ENCODE measurements at places on chromosomes 12 and 14. TPM values are rescaled to one million over a fixed set of nuclear protein-coding genes. Genes with fewer than 3 reads are reported as not detected.
A peak's percentile ranks its signal among the peaks of the same experiment; 100 is the strongest.

The TSPAN9 gene
- total RNA-seq: 114 TPM

DNA sequence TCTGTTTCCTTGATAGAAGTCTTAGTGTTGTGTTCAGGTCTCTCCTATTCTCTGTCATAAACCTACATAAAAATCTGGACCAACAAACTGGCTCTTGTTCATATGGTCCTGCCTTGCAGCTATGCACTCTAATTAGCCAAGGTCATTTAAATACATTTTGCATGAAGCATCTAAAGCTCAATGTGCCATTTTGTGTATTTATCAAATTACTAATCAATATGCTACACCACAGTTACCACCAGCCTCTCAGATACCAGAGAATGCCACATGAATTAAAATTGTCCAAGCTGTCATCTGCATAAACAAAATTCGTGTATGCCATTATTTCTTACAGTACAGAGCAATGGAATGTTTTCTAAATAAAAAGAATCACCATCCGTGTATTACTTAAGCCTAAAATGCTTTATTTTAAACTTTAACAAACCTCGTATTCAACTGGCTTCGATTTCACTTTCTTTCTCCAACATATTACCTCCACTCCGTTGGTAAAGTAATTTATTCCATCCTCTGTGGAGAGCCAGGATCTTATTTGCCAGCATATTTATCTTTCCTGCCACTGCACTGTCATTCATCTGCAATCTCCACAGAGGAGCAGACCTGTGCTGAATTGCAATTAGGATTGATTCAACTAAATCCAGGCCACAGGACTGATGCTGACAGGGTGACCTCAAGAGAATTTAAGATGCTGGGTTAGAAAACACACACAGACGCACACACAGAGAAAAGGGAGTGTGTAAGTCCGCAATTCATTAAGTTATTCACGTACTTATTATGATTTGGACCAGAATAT lies 284.1 kb upstream of the FOXG1 start:
- H3K36me3 ChIP-seq: no peaks in the 10 kb centered on the region
- H3K4me1 ChIP-seq: no peaks in the 10 kb centered on the region
- no peak overlapping the region for H3K4me3 ChIP-seq
- DNase-seq: no peak
- H3K27me3 ChIP-seq: peaks cover 13% of the 10 kb centered on the region
- H3K27ac ChIP-seq: no peak overlapping the region

The CIPC gene
- 12.4 TPM for total RNA-seq

The POTEM gene
- not detected for total RNA-seq

- no peak overlapping the region for H3K27ac ChIP-seq
- peaks cover 2% of the 10 kb centered on the region for H3K36me3 ChIP-seq
- H3K4me3 ChIP-seq: no peak overlapping the region
- no peaks in the 10 kb centered on the region for H3K27me3 ChIP-seq
- DNase-seq: no peak
Observed at GRCh38 chr12:122849352-122850047, 14.2 kb downstream of the HIP1R start.

GRCh38 chr12:94507455-94507854 lies 47.8 kb upstream of the CEP83 start:
- H3K4me3 ChIP-seq: no peak overlapping the region
- H3K4me1 ChIP-seq: no peaks in the 10 kb centered on the region
- DNase-seq: no peak

The C1R gene
- 35.1 TPM for total RNA-seq

The LAG3 gene
- total RNA-seq: 1.1 TPM

DNA sequence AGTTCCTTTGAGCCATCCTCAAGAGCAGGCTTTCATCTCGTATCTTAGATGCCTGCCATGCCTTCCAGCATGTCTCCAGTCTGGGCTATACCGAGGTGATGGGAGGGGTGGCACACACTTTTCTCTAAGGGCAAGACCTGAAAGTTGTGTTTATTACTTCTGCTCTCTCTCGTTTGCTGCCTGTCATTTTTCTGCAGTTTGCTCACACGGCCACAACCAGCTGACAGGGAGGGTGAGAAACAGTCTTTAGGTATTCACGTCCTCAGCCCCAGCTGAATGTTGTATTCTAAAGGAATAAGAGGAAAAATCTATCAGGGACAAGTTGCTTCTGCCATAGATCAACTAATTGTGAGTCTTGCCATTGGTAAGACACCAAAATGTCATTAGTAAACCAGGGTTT lies 88.0 kb downstream of the TMTC2 start:
- peak overlapping the region; percentile 69 for H3K27ac ChIP-seq
- no peak for DNase-seq
- no peak overlapping the region for H3K4me3 ChIP-seq
- peaks cover 12% of the 10 kb centered on the region for H3K4me1 ChIP-seq
- peaks cover 3% of the 10 kb centered on the region for H3K36me3 ChIP-seq
- no peaks in the 10 kb centered on the region for H3K27me3 ChIP-seq

DNA sequence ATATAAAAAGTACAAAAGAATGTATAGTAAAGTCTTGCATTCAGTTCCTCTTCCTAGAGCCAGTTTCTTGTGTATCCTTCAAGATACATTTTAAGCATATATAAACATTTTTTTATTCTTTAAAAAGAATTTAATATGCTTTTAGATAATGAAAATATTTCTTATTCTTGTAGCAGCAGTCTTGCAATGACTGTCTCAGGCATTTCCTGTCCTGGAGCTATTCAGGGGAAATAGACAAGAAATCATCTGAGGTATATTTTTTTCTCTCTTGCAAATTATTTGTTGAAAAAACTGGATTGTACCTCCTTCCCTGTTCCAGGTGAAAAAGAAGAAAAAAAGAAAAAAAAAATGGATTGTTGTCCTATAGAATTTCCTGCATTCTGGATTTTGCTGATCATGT lies 17.0 kb upstream of the ERBB3 start:
- no peak for DNase-seq
- no peaks in the 10 kb centered on the region for H3K36me3 ChIP-seq
- no peaks in the 10 kb centered on the region for H3K27me3 ChIP-seq
- H3K27ac ChIP-seq: peak overlapping the region; percentile 71

The PAX9 gene
- total RNA-seq: 3.9 TPM

The STXBP6 gene
- 7.0 TPM for total RNA-seq

DNA sequence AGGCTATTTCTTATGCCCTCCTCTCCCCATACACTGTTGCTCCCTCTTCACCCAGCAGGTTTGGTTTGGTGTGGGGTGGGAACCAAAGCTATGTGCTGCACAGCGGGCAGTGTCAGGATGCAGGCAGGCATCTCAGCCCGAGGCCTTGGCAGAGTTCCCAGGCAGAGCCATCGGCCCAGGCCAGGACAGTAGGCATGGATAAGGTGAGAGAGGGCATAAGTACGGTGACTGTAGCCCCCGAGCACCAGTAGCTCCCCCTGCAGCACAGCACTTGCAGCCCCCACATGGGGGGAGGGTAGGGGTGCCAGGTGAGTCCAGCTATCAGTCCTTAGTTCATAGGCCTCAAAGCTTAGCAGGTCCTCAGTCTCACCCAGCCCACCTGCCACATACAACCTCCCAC lies 7.2 kb downstream of the KLHL33 start:
- H3K36me3 ChIP-seq: no peaks in the 10 kb centered on the region
- H3K27me3 ChIP-seq: peaks cover 3% of the 10 kb centered on the region
- no peak overlapping the region for H3K27ac ChIP-seq

- peaks cover 16% of the 10 kb centered on the region for H3K36me3 ChIP-seq
- H3K27ac ChIP-seq: no peak overlapping the region
- no peak overlapping the region for H3K4me3 ChIP-seq
- no peak for DNase-seq
- no peaks in the 10 kb centered on the region for H3K27me3 ChIP-seq
- peaks cover 27% of the 10 kb centered on the region for H3K4me1 ChIP-seq
Observed at GRCh38 chr12:12439636-12440035, 82.8 kb downstream of the BORCS5 start.

GRCh38 chr14:90659156-90659555 lies 157.1 kb downstream of the TTC7B start:
- H3K36me3 ChIP-seq: peaks cover 9% of the 10 kb centered on the region
- H3K27ac ChIP-seq: no peak overlapping the region
- no peak for DNase-seq

- H3K4me3 ChIP-seq: no peak overlapping the region
- no peaks in the 10 kb centered on the region for H3K36me3 ChIP-seq
- DNase-seq: no peak
- H3K4me1 ChIP-seq: no peaks in the 10 kb centered on the region
Observed at GRCh38 chr12:109673884-109674283, 39.7 kb upstream of the FAM222A start.

The MMP17 gene
- 2.9 TPM for total RNA-seq

DNA sequence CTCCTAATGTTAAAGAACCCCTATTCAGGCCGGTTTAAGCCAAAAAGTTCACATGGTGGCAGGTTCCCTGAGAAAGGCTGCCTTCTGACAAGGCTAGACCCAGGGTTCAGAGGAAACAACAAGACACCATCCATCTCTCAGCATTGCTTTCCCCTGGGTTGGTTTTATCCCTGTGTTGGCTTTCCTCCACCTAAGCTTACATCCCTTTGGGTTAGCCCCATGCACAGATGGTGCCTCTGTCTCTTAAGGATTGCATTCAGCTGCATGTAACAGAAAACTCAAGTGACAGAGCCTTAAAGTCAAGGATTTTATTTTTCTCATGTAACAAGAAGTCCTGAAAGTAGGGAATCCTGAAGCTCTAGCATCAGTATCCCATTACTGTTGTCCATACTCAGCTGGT lies 42.8 kb upstream of the RIN3 start:
- no peaks in the 10 kb centered on the region for H3K27me3 ChIP-seq
- no peak overlapping the region for H3K4me3 ChIP-seq
- no peak overlapping the region for H3K27ac ChIP-seq
- H3K36me3 ChIP-seq: no peaks in the 10 kb centered on the region

DNA sequence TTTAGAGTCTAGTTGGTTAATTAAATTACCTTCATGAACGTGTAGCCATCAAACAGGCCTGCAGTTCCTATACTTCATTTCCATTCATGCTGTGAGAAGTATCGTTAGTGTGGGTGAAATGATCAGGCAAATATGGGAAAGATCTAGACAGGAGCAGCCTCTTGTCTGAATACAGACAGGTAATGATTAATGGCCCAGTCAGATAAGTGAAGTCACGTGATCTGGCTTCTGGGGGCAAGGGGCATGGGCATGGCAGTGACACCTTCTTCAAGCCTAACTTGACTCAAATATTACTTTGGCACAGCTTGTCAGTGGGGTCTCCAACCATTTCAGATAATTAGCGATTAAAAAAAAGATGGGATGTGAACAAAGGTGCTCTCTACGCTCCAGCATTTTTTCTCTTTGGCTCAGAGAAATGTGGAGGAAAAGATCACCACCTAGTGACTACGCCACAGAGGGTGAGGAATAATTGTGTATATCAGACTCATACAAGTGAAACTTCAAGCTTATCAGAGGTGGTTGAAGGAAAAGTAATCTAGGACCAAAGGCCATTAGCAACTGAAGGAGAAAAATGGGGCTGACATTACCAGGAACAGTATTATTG lies 17.8 kb downstream of the GUCY2C start:
- no peak for DNase-seq
- peaks cover 30% of the 10 kb centered on the region for H3K27me3 ChIP-seq
- no peaks in the 10 kb centered on the region for H3K36me3 ChIP-seq

The SLC2A14 gene
- 1.9 TPM for total RNA-seq

- DNase-seq: no peak
- no peaks in the 10 kb centered on the region for H3K36me3 ChIP-seq
- peaks cover 86% of the 10 kb centered on the region for H3K4me1 ChIP-seq
- H3K4me3 ChIP-seq: peak overlapping the region; percentile 36
- H3K27me3 ChIP-seq: no peaks in the 10 kb centered on the region
Observed at GRCh38 chr12:124391340-124392261, 96.7 kb downstream of the RFLNA start.

DNA sequence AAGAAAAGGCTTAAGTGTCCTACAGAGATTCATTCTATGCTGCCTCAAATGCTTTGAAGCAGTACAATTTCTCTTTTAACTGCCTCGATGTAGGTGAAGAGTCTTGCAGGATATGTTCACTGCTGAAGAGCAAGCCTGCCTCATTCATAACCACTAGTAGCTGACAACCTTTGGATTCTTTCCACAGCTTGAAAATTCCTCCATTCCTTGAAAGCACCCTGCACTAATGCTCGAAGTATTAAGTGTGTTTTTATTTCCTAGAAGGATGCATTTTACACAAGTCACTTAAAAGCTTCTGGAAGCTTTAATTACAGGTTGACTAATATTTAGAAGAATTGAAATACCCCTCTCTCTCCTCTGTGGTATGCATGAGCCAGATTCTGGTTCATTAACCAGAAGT lies 429.4 kb downstream of the DIO2 start:
- no peak overlapping the region for H3K4me3 ChIP-seq
- H3K27me3 ChIP-seq: no peaks in the 10 kb centered on the region
- peaks cover 7% of the 10 kb centered on the region for H3K4me1 ChIP-seq

DNA sequence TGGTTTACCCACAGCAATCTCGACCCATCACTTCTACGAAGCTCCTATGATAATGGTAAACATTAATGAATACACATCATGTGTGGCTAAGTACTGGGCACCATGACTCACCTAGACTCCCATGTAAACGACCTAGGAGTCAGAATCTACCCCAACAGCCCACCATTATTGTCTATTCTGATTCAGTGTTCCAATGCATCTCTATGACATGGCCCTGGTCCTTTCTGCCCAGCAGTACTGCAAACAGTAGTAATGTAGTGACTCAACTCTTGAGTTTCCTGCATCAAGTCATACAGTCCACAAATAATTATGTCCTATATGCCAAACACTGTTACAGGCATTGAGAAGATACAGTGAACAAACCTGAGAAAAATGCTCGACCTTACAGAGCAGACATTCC lies 14.6 kb downstream of the GTF2A1 start:
- H3K27me3 ChIP-seq: no peaks in the 10 kb centered on the region
- no peak overlapping the region for H3K27ac ChIP-seq
- H3K4me3 ChIP-seq: no peak overlapping the region
- peaks cover 56% of the 10 kb centered on the region for H3K36me3 ChIP-seq
- H3K4me1 ChIP-seq: no peaks in the 10 kb centered on the region

The ASCL1 gene
- not detected for total RNA-seq

The DDN gene
- 0.08 TPM for total RNA-seq

The TSHR gene
- not detected for total RNA-seq

The OAS3 gene
- total RNA-seq: not detected

DNA sequence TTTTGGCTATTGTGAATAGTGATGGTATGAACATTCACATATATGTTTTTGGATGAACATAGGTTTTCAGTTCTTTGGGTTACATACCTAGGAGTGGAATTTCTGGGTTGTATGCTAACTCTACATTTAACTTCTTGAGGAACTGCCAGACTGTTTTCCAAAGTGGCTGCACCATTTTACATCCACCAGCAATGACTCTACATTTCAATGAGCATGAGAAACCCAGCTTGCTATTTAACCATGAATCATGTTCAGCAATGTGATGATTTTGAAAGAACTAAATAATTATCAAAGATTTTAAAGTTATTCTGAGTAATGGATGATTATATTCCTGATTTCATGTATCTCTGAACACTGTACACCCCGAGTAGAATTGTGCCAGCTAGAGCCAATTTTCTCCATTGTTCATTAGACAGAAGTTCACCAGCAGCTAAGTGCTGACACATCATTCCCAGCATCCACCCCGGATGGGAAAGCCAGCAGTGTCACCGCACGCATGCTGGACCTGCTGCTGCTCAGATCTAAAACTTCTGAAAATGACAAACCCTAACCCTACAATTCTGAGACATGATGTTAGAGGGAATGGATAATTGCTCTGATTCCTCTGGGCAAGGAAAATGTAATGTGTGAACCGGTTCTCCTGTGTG lies 13.3 kb upstream of the ANAPC5 start:
- peak overlapping the region; percentile 94 for H3K27ac ChIP-seq
- peaks cover 26% of the 10 kb centered on the region for H3K4me1 ChIP-seq
- no peaks in the 10 kb centered on the region for H3K27me3 ChIP-seq
- DNase-seq: no peak
